ENCODE measurements at places on chromosomes 4 and X.

DNA sequence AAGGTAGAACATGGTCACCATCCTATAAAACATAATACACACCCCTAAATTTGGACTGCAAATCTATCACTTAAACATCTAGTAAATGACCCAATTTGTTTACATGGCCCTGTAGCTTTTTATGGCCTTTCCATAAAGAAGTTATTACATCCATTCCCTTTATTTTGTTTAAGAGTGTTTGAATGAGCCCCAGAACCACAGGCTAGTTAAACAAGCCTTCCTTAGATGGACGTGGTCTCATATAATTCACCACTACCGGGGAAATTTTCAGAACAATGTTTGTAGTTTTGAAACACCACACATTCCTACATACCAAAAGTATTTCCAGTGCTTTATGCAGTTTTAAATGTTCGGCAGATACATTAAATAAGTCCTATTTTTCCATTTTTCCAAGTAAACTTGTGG, 12.3 kb downstream of the PDGFC start:
- no peak for DNase-seq

DNA sequence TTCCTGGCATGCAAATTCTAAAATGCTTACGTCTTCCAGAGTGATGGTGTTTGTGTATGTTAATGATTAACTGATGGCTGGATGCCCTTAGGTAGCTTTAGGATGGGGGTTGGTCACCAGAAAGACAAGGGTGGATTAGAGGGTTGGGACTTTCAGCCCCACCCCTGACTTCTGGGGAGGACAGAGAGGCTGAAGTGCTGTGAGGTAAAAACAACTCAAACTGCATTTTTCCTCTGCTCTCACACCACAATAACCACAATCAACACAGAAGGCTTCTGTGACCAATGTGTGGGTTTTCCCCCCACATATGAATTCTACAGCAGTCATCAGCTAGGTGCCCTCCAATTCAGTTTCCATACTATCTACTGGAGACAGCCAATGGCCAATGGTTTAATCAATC, 18.7 kb upstream of the DDIT4L start:
- peak; percentile 36 for DNase-seq

DNA sequence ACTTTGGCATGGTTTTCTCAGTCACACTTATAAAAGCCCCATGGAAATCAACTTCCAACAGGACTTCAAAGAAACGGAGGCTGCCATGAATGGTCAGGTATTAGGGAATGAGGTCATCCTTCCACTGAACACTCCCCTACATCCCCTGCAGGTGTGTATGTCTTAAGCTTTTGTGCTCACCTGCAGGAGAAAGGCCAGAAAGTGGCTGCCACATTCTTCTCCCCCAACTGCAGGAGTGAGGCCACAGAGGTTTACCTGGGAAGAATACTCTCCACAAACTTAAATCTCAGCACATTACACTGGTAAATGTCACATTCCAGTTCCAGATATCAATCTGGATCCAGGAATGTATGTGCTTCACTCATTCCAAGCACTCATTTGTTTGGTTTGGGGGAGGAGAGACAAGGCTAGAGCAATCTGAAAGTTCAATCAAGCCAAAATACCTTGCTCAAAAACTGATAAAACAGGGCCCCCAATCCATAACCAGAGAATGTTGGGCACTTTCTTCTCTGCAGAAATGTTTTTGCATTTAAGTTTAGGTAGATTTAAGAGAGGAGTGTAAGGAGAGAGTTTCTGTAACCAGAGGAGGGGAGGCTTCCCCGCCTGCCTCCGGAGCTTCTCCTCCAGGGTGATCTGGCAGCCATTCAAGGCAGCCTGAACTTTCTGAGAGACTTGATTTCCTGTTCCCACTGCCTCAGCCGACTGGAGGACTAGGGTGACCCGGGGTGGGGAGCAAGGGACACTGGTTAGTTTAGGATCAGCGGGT, 15.4 kb downstream of the FAM9C start:
- DNase-seq, result no peak

- DNase-seq, result no peak
Observed at GRCh38 chr4:1296324-1297022, 6.8 kb downstream of the MAEA start.

GRCh38 chr4:163866728-163867315, 372.3 kb downstream of the TMA16 start:
- DNase-seq, result peak; percentile 2

DNA sequence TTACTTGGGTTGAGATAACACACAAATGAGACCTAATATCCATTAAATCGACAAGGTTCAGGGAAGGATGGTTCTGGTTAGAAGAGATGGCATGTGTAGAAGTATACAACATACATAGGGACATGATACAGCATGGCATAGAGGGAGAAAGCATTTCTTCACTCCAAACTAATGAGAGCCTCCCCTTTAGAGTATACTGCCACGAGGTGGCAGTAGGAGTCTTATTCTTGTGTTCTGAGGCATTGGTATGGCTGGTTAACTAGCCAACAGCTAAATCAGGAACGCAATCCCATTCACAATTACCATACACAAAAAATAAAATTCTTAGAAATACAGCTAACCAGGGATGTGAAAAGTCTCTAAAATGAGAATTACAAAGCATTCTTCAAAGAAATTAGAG, 29.1 kb upstream of the TRO start:
- peak; percentile 49 for DNase-seq

DNA sequence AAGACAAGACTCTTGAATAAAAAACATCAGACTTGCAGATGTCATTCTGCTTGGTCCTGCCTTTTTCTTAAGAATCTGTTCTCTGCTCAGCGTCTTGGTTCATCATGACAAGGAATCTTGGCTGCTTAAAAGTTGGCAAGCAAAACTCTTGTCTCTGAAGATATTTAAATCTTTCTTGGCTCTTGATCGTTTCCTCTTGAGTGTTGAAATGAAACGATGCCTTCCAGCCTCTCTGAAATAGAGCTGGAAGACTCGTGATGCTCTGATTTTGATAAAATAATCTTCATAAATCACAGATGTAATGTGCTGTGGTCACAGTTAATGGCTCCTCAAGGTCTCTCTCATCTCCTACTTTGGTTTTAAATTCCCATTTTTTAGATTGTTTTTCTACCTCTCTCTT, 39.9 kb upstream of the TMEM192 start:
- DNase-seq, result no peak

DNA sequence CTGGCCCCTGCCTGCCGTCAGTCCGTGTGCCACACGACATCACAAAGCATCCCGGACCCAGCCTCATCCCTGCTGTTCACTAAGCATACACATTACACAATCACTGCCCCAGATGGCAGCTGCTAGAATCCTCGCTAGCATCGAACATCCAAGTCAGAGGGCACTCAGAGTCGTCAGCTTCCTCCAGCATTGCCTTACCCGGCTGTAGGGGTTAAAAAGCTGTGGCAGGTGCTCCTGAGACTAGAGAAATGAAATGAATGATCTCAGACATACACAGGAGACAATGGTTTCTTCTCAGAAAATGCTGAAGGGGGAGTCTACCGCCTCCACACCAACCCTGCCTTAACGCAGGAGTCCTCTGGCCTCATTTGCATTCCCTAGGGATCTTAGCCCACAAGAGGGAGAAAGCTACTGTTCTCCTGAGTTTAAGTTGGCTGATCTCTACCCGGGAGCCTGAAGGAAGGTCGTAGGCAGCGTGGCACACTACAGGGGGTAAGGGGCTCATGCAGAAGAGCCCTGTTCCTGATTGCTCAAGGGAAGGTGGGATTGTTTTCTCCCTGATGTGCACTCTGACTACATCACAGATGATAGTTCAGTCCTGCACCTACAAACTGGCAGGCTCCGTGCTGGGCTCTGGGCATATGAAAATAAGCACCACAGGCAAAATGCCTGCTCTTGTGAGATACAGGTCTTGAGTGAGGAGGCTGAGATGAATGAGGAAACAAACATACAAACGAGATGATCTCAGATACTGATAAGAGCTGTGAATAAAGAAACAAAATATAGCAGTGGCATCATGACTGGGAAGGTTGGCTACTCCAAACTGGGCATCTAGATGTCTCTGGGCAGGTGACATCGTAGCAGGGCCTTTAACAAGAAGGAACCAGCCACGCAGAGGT, 2.6 kb upstream of the KIAA0232 start:
- DNase-seq, result no peak

DNA sequence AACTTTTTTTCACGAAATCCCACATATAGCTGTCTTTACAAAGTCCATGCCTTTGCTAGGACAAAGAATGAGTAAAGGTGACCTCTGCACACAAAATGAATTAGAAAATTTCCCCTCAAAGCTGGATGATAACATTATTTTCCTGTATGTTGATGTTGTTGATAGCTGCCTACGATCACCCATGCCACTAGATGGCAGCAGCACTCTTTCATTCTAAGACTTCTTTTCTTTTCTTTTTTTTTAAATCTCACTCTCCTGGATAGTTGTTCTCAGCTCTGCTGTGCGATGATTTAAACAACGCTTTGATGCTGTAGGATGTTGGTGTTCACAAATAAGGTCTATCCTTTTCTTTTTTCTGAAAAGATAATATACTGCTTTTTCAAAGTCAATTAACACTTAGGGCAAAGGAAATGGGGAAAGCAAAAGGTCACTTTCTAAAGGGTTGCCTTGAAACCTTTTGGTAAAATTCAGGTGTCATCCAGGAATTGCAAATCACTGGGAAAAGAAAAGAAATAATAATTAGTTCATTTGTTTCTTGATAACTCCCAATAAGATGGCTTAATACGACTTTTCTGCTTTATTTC, 266.8 kb downstream of the C4orf33 start:
- peak; percentile 60 for DNase-seq

- no peak for DNase-seq
Observed at GRCh38 chr4:72205831-72206230, 174.0 kb downstream of the NPFFR2 start.

- DNase-seq, result no peak
Observed at GRCh38 chr4:114495471-114495928, 103.1 kb upstream of the UGT8 start.

DNA sequence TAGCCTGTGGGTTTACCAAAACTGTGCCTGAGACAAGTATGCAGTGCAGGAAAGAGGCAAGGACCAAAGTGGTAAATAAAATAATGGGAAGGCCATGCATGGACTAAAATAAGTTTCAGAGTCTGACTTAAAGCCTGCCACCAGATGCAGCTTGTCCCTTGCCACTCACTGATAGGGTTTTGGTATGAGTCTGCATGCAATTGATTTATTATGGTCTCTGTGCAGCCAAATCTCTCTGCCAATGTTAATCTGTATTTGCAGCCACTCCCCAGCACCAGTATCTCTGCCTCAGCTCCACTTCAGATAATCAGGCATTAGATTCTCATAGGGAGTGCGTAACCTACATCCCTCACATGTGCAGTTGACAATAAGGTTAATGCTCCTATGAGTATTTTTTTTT, 5.5 kb upstream of the FGF2 start:
- no peak for DNase-seq

DNA sequence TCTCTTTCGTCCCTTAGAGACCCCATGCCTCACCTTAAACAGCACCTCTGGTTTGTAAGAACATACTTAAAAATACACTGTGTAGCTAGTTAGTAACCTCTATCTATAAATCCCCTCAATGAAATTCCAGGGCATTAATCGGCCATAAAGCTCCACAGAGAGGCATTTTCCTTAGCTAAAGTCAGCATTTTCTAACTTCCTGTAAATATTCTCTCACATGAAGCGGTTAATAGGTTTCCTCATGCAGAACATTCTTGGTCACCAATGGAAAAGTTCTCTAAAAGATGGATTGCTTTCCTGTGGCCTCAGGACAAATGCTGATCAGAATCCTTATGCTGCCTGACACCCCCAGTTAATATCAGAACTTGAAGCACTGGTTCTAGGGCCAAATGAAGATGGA, 248.6 kb upstream of the BOD1L1 start:
- DNase-seq, result no peak

GRCh38 chr4:76607266-76607799, 172.3 kb downstream of the SHROOM3 start:
- no peak for DNase-seq

DNA sequence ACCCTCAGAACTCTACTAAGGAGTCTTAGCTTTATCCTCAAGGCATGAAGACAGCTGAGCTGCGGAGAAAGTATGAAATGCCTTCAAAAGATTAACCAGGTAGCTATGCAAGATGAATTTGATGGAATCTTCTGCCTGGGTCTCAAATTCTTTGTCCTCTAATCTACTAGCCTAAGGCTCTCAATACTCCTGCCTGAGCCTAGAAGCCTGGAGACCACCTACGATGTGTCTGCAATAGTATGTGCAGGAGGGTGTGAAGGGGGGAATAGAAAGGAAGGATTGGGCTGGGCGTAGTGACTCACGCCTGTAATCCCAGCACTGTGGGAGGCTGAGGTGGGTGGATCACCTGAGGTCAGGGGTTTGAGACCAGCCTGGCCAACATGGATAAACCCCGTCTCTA, 178.2 kb upstream of the GPC4 start:
- DNase-seq, result no peak

DNA sequence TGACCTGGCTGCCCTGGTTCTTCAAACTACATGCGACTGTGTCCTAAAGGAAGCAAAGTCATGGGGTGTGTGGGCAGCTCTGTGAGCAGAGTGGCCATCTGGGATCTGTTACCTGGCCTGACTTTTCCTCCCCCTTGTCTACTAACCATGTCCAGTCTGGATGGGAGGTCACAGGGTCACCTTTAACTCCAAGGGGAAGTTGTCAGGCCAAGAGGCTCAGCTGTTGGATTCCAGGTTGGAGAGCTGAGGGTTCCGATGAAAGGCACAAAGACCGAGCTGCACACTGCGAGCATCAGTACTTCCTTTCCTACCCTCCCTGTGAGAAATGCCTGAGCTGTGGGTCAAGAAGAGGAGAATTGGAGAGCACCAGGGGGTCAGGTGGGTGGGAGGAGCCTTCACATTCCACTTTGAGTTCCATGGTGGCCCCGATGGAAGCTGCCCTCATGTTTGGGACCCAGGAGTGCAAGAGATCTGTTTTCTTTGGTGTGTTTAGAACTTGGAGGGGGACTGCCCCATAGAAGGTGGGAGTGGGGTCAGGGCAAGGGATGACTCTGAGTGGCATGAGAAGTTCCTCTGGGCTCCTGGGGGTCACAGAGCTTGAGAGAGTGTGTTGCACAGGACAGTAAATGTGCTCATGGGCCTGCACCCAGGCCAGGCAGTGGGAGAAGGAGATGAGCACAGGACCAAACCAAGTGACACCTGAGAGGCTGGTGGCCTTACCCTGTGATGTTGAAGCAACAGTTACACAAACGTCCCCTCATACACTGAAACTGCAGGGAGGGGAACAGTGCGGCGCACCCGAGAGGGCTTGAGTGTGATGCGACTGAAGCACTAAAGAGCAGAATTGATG, 36.2 kb downstream of the RGS12 start:
- DNase-seq, result no peak

DNA sequence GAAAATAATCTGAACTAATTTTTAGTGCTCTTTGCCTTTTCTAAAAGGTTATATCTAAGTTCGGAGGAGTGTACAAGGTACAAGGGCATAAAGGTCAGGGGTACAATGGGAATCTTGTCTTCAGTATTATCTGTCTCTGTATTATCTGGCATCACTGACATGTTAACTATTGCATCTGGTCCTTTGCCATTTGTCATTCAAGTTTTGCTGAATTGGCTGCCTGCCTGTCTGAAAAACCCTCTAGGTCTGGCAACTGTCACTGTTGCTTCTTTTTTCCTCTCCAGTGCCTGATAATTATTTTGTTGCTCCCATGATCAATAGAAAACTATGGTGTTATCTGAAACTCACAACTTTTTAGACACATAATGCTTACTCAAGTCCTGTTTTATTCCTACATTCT, 112.5 kb upstream of the STK26 start:
- no peak for DNase-seq

All from activated CD4-positive, alpha-beta T cell treated with anti-CD3 and anti-CD28 coated beads, Interleukin-2, Interleukin-6, amounts not matched to agents 100 ng/mL and 50 ng/mL, durations not matched to agents 16 hours and 8 hours (primary cell).